ENCODE measurements at places on chromosomes 7 and 10.

DNA sequence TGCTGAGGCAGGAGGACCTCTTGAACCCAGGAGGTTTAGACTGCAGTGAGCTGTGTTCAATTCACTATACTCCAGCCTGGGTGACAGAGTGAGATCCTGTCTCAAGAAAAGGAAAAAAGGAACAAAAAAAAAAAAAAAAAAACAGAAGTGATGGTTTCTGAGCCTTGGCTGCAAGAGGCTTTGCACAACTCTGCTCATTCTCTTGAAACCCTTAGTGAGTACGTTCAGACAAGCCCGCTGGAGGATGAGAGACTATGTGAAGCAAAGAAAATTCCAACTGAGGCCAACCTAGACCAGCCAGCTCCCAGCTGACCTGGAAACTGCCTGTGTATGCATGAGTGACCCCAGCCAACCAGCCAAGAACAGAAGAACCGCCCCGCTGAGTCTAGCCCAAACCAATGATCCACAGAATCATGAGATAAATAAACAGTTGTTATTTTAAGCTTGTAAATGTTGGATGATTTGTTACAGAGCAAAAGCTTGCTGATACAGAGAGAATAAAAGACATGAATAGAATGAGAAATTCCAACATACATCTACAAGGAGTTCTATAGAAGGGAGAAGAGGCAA is 50.6 kb upstream of the FZD9 start:
- no peak for DNase-seq

DNA sequence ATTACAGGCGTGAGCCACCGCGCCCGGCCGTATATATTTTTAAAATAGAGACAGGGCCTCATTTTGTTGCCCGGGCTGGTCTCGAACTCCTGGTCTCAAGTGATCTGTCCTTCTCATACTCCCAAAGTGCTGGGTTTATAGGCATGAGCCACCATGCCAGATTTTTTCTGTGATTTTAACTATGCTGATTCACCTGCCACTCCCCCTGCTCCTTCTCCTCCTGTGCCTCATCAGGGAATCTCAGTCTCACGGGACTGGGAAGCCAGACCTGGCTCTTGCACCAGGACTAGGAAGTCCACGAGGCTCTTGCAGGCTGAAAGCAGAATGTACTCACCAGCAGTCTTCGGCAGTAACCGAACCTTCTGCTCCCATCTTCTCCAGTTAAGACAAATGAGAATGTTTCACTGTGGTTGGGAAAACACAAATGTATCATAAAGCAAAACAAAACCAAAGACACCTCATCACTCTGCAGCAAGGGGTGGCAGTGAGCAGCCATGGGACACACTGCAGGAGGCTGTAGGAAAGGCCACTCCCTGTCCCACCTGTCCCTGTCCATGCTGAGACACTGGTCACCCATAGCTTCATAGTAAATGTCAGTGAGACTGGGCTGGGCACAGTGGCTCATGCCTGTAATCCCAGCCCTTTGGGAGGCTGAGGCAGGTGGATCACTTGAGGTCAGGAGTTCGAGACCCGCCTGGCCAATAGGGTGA is 78.7 kb upstream of the MKRN1 start:
- DNase-seq: no peak

DNA sequence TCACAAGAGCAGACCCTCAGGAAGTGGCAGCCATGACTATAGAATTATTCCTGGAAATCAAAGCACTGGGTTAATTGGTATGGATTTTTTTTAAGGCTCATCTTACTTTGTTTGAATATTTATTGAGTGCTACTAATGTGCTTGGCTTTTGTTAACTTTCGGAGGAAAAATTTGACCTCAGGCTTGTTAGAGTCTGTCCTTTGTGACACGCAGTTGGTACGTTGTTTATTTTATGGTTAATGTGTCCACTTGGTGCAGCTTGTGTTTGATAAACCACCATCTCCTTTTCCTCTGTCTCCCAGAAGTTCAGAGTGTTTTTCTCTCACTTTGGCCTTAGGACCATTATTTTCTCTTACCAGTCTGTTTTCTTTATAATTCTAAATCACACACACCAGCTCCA is 268.6 kb downstream of the SDK1 start:
- no peak for DNase-seq

DNA sequence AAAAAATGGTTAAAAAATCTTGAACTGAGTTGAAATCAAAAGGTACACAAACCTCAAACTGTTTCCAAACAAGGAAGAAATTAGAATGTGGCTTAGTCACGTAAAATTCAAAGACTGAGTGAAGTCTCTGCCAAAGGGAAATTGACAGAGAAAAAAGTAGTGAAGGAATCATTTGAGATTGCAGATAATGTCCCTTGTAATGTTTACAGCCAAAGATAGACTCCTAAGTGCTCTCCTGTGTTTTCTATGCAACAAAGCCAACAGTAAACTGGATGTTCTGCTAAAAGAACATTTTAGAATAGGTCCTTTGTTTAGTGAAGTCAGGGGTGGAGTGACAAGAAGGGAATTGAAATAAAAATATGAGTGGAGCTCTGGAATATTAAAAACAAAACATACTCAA is 117.9 kb downstream of the ITGA8 start:
- no peak for DNase-seq

GRCh38 chr7:20700453-20701227 is 85.2 kb downstream of the ABCB5 start:
- no peak for DNase-seq

Data from GOT3 (cell line).